ENCODE measurements at places on chromosomes 2 and 18.
A peak's percentile ranks its signal among the peaks of the same experiment; 100 is the strongest.

- no peak for DNase-seq
Measured at GRCh38 chr2:120541553-120541932, 194.1 kb upstream of the GLI2 start.

DNA sequence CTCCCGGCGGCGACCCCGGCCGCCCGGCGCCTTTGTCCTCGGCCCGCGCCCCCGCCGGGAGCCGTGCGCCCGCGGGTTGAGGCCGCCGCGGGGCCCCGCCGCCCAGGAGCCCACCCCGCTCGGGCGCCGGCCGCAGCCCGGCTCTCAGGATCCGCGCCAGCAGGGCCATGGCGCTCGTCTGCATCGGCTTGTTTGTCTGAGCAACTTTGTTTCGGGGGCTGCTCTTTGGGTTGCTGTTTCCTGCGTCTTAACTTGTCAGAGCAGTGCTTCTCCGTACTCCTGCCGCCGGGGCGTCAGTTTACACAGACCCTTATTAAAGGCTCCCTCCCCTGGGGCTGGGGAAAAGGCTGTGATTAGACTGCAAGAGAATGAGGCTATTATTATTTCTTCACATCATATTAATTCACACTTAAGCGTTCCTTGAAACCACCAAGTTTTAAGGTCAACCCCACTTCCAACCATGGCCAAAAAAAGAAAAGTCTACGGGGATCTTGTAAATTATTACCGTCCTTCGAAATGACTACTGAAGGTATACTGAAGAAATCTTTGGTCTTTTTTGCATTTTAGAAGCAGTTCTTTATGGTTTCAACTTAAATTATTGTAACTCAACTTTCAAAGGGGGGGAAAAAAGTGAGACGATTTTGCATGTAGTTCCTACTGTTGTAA, at the start of gene CYP27C1:
Gene CYP27C1, minus strand, starts transcription at position 198 of the 666 bp plus-strand sequence. Its CDS starts 29 bp downstream, at position 169.
- no peak for DNase-seq

- no peak for DNase-seq
Measured at GRCh38 chr2:43132683-43133301, 93.6 kb downstream of the ZFP36L2 start.

- DNase-seq: no peak
Measured at GRCh38 chr2:134149904-134150303, 104.0 kb upstream of the MGAT5 start.

DNA sequence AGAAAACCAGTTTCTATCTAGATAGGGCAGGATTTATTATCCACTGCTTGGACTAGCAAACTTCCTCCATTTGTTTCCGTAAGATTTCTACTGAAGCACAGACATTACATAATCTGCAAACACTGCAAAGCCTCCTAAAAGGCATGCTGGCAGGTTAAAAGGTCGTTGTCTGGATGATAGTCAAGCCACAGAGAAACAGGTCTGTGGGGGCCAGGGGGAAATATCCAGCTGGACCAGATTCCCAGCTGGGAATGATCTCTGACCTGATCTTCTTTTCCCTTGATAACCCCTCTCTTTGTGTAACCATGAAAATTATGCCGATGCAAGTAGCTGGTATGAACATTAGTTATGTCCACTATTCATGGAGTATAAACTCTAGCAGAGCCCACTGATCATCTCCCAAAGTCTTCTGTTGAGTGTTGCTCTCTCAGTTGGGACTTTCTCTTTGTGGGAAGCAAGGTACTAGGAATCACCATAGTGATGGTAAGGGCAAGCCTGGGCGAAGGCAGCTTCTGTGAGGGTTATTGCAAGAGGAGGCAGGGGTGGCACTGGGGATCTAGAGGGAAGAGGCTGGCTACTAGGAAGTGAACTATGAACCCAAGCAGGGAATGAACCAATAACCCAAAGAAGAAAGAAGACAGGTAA, 61.3 kb downstream of the GDF7 start:
- DNase-seq: no peak

DNA sequence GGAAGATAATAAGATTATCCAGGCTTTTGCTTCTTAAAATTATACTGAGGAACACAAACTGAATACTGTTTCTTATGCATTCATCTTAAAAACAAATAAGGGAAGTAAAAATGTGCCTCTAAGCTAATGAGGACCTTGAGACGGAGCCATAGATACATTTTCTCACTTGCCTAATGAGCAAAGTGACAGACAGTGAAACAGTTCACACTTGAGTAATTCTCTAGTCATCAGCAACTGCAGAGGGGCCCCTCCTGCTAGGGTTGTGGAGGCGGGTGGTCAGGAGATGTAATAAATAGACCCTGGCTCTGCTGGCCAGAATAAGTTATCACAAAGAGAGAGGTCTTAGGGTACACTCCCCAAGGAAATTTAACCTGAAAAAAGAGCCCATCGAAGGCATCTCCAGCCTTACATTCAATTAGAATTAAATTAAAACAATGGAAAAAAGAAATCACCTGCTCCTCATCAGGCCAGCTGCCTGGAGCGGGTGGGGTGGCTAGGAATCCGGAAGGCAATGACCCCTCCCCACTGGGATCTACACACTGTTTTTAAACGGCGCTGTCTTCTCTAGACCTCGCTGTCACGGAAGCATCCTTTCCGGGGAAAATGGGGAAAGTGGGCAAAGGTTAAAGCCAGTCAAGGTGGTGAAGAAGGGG, 32.6 kb upstream of the INSIG2 start:
- DNase-seq: peak; percentile 64

GRCh38 chr2:177545143-177545542, 152.6 kb downstream of the AGPS start:
- peak; percentile 24 for DNase-seq

GRCh38 chr2:206693399-206694137, 24.6 kb downstream of the DYTN start:
- DNase-seq: peak; percentile 50

- no peak for DNase-seq
Measured at GRCh38 chr2:159086342-159086741, 117.9 kb downstream of the TANC1 start.

DNA sequence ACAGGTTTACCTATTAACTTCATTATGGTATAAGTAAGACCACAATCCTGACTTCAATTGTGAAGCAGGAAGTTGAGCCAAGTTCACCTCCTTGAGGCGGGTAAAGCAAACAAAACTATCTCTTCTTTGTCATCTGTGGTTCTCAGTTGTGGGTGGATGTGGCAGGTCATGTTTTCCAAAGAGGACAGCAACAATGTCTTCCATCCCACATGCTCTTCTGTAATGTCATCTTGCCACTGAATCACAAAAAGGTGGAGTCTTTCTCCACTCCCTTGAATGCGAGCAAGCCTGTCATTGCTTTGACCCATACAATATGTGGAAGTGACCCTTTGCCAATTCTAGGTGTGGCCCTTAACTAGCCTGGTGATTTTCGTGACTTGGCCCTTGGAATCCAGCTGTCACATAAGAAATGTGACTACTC, 98.7 kb downstream of the GRB14 start:
- DNase-seq: no peak

DNA sequence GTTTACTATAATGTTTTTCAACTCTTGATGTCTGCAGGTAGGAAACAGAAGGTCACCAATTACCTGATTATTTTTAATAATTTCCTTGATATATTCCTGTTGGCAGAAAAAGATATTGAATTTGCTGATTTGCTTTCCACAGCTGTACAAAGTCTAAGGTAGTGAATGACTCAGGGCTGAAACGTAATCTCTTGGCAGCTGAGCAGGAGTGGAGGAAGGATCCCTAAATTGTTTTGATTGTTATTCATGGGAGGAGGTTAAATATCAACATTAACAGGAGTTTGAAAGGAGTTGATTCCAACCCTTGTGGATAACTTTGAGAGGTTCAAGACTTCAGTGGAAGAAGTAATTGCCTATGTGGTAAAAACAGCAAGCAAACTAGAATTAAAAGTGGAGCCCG, 345.2 kb upstream of the SLC8A1 start:
- DNase-seq: no peak

DNA sequence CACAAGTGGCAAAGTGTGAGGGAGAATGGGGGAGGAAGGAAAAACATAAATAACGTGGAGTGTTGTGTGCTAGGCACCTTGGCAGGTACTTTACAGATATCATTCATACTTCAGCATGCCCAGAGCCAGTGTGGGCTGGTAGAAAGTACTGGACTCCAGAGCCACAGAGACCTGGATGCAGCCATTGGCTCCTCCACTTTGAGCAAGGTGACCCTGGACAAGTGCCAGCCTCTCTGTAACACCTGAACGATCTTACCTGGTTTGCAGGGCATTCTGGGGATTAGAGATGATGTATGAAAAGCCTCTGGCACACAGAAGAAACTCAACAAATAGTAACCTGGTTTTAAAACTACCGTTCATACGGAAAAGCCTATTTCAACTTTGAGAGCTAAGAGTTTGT, 6.3 kb downstream of the LOXHD1 start:
- DNase-seq: no peak

DNA sequence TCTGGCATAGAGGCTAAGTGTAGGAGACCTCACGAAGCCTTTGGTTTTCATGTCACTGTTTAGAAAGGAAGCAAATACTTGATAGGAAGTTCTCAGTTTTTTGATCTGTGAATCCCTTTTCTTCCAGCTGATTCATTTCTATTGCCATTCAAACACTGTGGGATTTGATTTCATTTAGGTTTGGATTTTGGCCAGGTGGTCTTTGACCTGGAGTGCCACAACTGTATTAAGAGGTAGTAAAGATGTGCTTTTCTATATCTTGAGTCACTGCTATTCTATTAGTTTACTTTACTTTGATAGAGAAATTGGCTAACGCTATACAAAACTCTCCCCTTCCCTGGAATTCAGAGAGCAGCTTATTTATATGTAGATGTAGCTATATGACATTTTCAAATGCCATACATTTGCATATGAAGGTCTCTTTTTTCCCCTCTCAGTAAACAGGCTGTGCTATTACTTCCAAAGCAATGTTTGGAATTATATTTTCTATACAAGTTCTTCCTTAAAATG, 132.4 kb upstream of the CAVIN2 start:
- DNase-seq: no peak

DNA sequence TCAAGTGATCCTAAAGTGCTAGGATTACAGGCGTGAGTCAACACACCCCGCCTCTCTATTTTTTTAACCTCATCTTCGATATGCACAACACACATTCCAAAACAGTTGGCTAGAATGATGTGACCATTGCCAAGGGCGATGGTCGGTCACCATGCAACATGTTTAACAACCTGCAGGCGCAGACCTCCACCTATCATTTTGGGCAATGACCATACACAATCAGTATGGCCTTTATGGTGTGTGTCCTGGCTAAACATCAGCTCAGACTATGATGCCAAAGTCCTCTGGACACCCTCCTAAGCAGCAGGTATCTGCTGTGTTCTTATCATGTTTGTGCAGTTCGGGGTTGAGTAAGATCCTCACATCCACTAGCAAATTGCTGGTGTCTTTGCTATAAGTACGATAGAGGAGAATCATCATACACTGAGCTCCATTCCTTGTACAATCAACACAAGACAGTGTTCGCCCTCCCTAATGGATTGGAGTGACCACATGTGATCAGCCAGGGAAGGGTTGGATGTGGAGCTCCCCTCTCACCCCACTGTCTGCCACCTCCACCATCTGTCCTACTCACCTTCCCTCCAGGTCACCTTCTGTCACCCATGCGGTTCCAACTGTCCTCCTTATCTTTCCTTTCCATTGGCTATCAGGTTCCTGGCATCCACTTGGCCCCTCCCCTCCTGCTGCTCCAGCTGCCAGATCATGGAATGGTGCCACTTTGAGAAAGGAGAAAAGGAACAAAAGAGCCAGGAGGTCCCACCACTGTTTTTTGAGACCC, 7.9 kb upstream of the RNF152 start:
- no peak for DNase-seq

DNA sequence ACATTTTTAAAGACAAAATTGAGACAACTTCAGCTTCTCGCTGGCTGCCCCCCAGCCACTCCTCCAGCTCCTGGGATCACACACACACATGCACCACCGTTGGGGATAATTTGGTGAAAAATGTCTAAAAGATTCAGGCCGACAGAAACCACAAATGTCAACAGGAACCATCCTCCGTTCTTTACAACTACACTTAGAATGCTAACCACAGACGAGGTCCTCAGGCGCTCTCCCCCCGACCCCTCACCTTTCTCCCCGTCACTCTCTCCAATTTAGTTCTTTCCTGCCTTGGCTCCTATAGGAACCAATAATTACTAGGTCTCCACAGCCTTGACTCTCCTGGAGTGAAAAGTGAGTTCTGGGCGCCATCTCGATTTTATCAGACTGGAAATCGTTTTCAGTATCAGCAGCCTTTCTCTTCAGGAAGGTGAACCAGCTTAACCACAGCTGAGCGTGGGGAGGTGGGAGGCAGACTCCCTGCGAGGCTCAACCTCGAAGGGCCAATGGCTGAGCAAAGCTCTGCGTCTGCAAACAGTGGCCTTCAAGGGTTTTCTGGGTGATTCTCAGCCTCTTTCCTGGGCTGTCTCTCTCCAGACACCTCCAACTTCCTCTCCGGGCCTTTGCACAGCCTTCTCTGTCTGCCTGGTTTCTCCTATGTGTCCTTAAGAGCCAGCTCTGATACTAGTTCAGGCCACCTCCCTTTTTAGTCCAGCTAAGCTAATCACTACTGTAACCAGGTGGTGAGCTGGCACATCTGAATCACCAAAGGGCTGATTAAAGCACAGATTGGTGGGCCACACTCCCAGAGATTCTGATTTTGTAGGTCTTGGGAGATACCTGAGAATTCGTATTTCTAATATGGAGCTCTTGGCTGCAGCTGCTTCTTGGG, 115.7 kb upstream of the COPS8 start:
- no peak for DNase-seq

GRCh38 chr18:40133253-40133652, 1821.8 kb upstream of the PIK3C3 start:
- no peak for DNase-seq

GRCh38 chr2:200089040-200089755, 133.8 kb downstream of the MAIP1 start:
- no peak for DNase-seq

DNA sequence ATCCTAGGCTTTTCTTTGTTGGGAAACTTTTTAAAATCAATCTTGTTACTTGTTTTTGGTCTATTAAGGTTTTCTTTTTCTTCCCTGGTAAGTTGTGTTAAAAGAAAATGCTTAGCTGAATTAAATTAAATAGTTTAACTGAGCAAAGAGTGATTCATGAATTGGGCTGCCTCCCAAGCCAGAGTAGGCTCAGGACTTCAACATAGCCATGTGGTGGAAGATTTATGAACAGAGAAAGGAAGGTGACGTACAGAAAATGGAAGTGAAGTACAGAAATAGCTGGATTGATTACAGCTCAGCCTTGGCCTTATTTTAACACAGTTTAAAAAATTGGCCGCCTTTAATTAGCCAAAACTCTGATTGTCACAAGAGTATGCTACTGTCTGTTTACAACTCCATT, 27.9 kb upstream of the GALNT5 start:
- DNase-seq: no peak
